ENCODE measurements at places on chromosomes 5 and 9.
A peak's percentile ranks its signal among the peaks of the same experiment; 100 is the strongest.

DNA sequence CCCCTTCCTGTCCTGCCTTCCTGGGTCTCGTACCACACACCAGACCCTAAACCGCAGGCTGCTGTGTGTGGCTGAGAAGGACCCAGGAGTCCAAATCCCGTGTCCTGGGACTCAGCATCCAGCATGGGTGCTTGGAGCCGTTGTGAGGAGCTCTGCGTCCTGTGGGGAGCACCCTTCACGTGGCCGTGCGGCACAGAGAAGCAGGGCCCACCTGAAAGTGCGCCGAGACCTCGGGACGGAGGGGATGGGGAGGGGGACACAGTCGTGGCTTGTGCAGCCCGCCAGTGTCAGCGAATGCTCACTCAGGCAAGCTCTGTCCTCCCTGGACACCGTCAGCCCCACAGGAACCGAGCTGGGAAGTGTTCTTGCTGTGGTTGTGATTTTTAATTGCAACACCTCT is 244.6 kb downstream of the CACNA1B start:
- no peak for DNase-seq

DNA sequence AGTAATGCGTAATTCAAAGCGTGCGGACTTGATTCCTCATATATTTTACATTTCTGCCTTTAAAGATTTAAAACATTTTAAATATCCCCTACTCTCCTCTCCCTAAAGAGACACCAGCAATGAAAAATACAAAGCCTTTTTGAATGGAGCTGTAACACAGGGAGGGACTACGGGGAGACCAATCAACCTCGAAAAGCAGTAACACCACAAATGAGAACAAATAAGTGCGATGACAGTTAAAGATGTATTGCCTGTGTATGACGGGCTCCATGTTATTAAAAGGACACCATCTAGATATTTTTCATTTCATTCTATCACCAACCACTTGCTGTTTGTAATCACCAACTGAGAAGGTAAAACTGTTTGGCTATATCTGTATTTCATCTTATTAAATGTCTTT is 230.3 kb upstream of the TBCA start:
- no peak for DNase-seq

GRCh38 chr5:1014781-1015221 is 6.2 kb downstream of the NKD2 start:
- DNase-seq = no peak

- DNase-seq = peak; percentile 45
Observed at GRCh38 chr9:108212184-108212583, 643.6 kb downstream of the ACTL7B start.

DNA sequence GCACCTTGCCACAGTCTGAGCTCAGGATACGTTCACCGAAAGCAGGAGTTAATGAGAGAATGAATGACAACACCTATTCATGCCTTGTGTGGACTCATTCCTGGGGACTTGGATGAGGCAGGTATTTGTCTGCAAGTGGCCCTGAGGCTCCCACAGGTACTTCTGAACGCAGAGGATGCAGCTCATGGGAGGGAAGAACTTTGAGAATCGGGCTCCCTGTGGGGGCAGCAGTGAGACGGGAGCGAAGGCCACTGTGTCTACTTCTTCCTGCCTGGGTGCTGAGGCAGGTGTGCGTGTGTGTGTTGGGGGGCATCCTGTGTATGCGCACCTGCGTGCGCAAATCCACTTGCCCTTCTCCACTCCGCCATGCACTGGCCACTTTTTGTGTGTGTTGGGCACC is 42.2 kb downstream of the PTPN3 start:
- no peak for DNase-seq

DNA sequence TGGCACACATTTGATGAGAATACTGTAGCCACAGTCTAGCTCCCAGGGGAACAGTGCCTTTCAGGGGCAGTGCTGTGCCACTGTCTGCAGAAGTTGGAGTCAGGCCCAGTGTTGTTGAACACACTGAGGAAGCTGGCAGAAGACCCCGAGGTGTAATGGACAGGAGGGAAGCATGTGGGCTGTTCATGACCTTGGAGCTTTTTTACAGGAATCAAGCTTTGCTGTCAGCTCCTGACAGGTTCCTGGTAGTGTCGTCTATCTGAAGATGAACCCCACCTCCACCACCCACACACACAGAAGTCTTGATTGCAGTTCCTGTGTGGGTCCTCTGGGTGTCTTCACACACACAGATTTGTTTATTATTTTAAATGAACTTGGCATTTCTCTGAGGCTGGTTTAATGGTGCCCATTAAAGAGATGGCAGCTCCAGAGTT is 40.3 kb upstream of the TNFAIP8 start:
- DNase-seq = peak; percentile 43

DNA sequence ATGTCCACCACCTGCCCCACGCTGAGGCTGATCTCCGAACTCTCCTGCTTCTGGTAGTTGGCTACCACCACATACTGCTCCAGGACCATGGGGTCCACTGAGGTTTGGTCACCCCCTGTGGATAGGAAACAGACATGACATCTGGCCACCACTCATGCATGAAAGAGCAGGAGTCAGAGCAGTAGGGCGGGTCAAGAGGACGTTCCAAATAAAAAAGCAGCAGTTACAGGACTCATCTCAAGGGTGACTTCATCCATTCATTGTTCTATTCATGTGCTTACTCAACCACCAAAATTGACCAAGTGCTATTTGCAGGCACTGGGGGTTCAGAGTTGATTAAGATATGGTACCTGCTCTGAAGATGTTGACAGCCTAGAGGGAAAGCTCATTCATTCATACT is 79.2 kb upstream of the UBTD2 start:
- DNase-seq = peak; percentile 31

DNA sequence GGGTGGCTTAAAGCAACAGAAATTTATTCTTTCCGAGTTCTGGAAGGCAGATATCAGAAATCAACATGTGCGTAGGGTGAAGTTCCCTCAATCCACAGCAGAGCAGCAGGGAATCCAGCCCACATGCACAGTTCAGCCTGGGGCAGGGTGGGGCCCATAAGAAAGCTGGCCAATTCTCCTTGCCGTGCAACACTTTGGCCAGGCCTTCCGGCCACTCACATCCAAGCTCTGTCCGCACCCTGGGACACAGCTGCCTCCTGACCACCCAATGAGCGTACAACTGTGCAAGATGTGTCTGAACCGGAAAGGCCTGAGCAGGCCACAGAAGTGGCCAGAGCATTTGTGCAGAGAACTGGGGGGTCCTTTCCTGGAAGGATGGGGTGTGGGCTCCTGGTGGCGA is 274.9 kb downstream of the GADD45G start:
- no peak for DNase-seq

- DNase-seq = no peak
Observed at GRCh38 chr5:143448518-143448917, 45.0 kb upstream of the NR3C1 start.

Data from fibroblast of pulmonary artery (primary cell).